ENCODE measurements at places on chromosomes 3 and 15.

DNA sequence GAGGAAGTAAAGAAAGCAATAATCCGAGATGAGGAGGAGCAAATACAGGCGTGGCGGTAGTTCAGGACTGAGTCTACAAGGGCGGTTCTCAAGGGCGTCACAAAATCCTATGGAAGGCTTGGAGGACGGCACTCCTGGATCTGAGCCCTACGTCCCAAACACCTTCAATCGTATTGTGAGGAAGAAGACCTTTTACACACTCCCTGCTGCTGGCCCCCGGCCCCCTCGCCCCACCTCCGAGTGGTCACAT, 747 bp downstream of the PLD1 start:
- no peak for DNase-seq

GRCh38 chr15:78761891-78762385, 49.3 kb downstream of the ADAMTS7 start:
- no peak for DNase-seq

DNA sequence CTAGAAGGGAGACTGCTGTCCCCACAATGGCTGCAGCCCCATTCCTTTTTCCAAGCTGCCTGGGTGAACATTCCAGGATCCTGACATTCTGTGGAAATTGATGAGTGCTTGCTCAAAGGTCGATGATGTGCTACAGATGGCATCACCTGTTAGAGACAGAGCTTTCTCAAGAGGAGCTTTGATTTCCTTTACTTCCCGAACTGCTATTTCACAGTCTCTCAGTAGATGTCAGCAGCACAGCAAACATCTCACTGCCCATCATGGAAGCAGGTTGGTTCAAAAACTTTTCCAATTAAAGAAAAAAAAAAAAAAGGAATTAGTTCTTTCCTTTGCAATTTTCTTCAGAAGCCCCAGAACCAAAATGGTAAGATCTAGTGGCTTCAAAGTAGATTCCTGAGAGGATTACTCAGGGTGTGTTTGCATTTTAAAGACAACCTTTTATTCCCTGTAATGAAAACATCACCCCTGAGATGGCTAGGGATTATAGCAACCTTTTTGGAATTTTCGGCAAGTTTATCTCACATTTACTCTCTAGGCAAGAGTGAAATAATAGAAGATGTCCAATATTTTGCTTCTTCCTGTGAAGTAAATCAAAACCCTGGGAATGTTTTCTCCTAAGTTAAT, 44.8 kb downstream of the POLR2M start:
- DNase-seq, result no peak

DNA sequence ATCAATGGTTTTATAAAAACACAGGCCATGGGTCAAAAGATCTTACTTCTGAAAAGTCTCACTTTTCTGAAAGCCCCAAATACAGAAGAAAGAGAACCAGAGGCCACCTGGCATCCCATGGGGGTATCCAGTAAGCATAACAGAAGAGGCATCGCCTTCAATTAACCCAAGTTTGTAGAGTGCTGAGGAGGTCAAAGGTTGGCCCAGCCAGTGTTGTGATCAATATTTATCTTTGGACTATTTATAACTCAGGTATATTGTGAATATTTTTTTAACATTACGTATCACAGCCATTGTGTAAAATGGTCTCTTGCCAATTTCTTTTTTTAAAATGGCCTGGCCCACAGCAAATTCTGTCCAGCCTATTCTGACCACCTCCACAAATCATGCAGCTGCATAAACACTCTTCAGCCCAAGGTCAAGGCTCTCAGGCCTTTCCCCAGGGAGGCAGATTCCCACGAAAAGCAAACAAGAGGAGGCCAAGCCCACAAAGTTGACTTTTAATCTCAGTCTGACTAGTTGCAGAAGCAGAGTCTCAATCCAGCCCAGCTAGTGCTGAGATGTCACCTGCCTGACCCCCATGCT, 26.2 kb upstream of the SPTBN5 start:
- DNase-seq, result no peak

DNA sequence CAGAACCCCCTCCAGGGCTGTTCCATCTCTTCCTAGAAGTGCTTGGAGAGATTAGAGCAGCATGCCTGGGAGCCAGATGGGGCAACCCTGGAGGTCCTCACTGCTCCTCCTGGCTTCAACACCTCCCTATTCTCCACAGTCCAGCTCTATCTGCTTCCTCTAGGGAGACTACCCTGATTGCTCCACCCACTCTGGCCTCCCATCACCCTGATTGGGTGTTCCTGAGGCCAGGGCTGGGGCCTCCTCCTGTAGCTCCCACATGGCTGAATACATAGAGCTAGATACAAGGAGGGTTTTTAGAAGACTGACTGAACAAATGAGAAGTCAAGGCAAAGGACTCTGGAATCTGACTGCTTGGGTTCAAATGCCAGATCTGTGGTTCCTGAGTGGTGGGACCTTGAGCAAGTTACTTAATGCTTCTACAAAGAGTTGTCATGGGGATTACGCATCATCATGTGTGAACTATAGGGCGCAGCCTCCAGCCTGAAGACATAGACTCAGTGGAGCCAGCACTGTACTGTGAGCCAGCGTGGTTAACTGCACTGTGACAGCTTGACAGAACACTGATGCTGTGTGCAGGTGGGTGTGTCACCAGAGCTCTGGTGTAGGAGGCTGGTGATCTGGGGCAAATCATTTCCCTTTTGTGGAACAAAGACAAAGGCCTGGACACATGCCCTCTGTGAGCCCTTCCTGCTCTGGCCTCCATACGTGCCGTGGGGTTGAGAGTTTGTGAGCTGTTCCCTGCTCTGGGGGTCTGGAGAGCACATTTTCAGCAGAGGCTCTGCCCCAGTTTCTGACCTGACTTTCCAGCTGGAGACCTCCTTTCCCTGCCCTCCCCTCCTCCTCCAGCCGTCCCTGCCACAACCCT, 74.8 kb downstream of the SCN5A start:
- DNase-seq, result no peak

DNA sequence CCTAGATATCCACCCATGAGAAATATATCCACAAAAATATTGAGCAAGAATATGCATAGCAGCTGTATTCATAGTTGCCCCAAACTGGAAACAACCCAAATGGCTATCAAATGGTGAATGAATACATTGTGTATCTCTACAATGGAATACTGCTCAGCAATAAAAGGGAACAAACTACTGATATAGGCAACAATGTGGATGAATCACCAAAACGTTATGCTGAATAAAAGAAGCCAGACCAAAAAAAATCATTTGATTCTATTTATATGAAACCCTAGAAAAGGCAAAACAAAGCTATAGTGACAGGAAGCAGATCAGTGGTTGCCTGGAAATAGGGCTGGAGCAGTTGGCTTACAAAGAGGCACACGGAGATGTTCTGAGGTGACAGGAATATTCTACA, 15.5 kb upstream of the CMTM7 start:
- no peak for DNase-seq

DNA sequence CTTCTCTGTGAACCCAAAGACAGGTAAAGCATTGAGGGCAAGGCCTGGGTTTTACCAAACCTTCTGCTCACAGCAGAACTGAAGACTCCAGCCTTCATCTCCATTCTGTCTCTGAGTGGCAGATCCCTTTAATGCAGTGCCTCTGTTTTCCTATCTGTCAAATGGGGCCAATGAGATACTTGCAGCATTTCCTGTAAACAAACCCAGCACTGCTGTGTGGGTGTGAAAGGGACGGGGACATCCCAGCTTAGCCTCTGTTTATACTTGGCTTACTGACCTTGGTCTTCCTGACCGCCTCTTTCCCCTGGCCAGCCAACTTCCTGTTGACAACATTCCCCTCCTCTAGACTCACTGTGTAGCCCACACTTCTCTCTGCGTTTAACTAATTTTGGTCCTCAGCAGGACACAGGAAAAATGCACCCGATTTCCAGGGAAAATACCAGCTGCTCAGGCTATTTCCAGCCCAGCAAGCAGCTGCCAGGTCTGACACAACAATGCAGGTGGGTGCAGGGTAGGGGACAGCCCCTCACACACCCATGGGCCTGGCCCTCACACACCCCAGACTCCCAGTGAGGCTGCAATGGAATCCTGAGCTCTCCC, 105.9 kb upstream of the HERC1 start:
- no peak for DNase-seq

GRCh38 chr3:14275962-14276909, 97.6 kb downstream of the LSM3 start:
- DNase-seq, result no peak

- no peak for DNase-seq
These were observed 863.2 kb downstream of the TUSC7 start for GRCh38 chr3:117572786-117573185.

- no peak for DNase-seq
These were observed 214.8 kb downstream of the LSAMP start for GRCh38 chr3:116230431-116231020.

- DNase-seq, result no peak
These were observed 404.9 kb downstream of the SQOR start for GRCh38 chr15:46039703-46040102.

GRCh38 chr15:81887912-81888311, 157.9 kb downstream of the MEX3B start:
- DNase-seq, result no peak

DNA sequence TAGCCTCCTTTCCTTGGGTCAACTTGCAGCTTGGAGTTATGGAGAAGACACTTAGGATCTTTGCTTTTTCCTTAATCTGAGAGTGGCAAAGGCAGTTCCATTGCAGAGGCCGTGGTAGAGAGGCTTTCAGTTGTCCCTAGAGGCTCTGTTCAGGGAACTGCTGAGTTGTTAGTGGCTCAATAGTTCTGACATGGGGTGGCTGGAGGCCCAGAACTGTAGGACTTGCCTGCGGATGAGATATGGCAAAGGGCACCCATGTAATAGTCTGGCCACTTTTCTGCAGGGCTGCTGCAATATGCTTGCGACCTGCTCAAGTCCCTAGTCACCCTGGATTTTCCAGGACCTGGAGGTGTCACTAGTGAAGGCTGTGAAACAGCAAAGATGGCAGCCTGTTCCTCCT, 99.9 kb downstream of the CLDN1 start:
- no peak for DNase-seq

GRCh38 chr15:29348336-29348914, 78.8 kb upstream of the NSMCE3 start:
- DNase-seq, result no peak

DNA sequence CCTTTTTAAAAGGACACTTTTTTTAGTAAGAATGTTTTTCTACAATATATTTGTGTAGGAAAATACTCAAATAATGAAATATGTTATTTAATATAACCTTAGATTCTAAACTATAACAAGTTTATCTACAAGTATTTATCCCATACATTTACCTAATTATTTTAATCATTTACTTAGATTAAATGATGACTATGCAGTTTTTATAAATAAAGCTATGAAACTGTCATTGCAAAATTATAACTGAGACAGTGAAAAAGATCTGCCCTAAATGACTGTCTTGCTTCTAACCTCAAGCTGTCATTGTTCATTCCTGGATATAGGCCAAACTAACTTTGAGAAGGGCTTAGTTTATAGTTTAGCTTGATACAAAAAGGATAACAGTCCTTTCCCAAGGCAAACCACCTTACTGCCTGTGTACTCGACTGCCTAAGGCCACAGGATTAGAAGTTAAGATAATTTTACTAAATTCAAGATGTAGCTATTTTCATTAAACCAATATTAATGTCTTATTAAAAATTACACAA, 84.1 kb downstream of the GLDN start:
- DNase-seq, result no peak

GRCh38 chr3:103923907-103924306, 1442.8 kb upstream of the ALCAM start:
- DNase-seq, result no peak

- no peak for DNase-seq
These were observed 37.6 kb downstream of the ERICH6 start for GRCh38 chr3:150666167-150666566.

- no peak for DNase-seq
These were observed 156.3 kb downstream of the LIPC start for GRCh38 chr15:58588096-58588495.

GRCh38 chr3:172629470-172629869, 81.4 kb downstream of the NCEH1 start:
- DNase-seq, result no peak

GRCh38 chr3:190073264-190074008, 47.3 kb downstream of the P3H2 start:
- no peak for DNase-seq

GRCh38 chr3:171841620-171842000, 1.5 kb upstream of the TMEM212 start:
- no peak for DNase-seq

DNA sequence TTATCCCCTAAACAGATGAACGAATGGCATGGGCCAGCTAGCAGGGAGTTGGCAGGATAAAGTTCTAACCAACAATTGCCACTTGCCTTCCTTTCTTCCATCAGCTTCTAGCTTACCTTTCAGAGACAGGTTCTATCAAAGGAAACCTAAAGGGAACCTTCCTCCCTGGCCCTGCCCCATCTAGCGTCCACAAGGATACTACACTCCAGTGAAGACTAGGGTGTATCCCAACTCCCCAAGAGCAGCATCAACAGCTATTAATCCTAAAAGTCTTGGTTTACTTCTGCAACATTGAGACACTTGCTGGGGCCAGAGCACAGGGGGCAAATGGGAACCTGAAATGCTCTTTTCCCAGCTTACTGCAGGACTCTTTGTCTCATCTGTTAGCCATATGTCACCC, 37.0 kb upstream of the TMC3 start:
- DNase-seq, result no peak

Measured in stimulated activated CD8-positive, alpha-beta memory T cell treated with anti-CD3 and anti-CD28 coated beads, Interleukin-15, amount 100 ng/mL, for 48 hours (primary cell).